ENCODE measurements at places on chromosomes 5 and 9. TPM values are rescaled to one million over a fixed set of nuclear protein-coding genes. Genes with fewer than 3 reads are reported as not detected.

DNA sequence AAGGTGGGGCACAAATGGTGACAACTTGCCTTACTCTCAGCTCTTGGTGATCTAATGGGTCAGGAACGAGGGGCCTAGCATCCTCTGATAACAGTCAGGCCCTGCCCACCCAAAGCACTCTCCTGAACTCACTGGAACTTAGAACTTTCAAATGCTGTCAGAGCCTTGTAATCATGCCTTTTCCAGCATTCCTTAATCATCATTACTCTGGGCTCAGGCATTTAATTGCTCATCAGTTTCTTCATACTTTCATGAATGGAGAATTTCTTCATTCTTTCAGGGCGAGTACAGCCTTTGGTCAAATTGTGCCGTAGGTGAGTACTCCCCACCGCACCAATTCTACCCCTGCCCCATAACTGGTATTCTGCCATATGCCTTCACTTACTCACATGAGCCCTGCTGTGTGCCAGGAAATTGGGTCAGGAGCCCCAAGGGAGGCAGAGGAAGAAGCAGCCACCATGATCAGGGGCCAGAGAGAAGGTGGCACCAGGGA lies 30.2 kb upstream of the DUSP1 start:
- peak; percentile 99 for DNase-seq

TERT gene
- not detected for total RNA-seq

SH2D3C gene
- total RNA-seq, result not detected

DNA sequence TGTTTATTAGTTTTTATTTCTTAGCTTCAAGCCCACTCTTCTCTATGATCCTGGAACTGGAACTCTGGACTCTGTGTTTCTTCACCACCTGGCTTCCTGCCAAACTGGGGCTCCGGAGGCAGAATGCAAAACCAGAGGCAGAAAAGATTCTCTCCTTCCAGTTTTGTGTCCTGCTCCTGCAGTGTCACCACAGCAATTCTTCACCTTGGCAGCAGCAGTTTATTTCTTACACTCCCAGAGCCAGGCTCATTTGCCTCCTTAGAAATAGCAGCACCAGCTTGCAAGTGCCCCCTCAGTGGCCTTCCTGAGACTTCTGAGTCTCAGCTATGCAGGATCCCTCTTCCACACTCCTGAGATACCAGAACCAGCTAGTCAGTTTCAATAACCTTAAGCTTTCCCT lies 26.7 kb upstream of the CAMK4 start:
- DNase-seq, result no peak

GABBR2 gene
- not detected for total RNA-seq

Data from bronchial epithelial cell (primary cell).